ENCODE measurements at places on chromosomes 11 and 22. TPM values are rescaled to one million over a fixed set of nuclear protein-coding genes. Genes with fewer than 3 reads are reported as not detected.

PELI3 gene
- total RNA-seq = 7.8 TPM

SLC37A2 gene
- total RNA-seq = 0.29 TPM

LIPT2 gene
- total RNA-seq = 1.4 TPM

ZBTB44 gene
- 48.0 TPM for total RNA-seq

ZNF143 gene
- 31.3 TPM for total RNA-seq

MRGPRX4 gene
- total RNA-seq = not detected

C1QTNF4 gene
- total RNA-seq = 0.49 TPM

MGAT3 gene
- total RNA-seq = 3.9 TPM

VPREB3 gene
- total RNA-seq = not detected

B3GAT1 gene
- 1.9 TPM for total RNA-seq

MAP6 gene
- 8.4 TPM for total RNA-seq

SERPINH1 gene
- 17.0 TPM for total RNA-seq

LRRC56 gene
- 1.4 TPM for total RNA-seq

CD59 gene
- total RNA-seq = 200 TPM

GPHA2 gene
- not detected for total RNA-seq

TRIM51 gene
- not detected for total RNA-seq

FREY1 gene
- 2.7 TPM for total RNA-seq

LGALS1 gene
- 792 TPM for total RNA-seq

ISX gene
- total RNA-seq = not detected

KIF18A gene
- 20.8 TPM for total RNA-seq

VWCE gene
- 5.5 TPM for total RNA-seq

MMP12 gene
- not detected for total RNA-seq

KRTAP5-2 gene
- not detected for total RNA-seq

FAM76B gene
- total RNA-seq = 47.4 TPM

CSNK2A3 gene
- total RNA-seq = 1.1 TPM

RIMBP3C gene
- total RNA-seq = 0.68 TPM

OR51B2 gene
- total RNA-seq = not detected

APOC3 gene
- total RNA-seq = not detected

IL10RA gene
- 280 TPM for total RNA-seq

NLRX1 gene
- 26.0 TPM for total RNA-seq

OR8D4 gene
- total RNA-seq = not detected

VPS51 gene
- 145 TPM for total RNA-seq

ALKBH3 gene
- 33.0 TPM for total RNA-seq

TMEM151A gene
- not detected for total RNA-seq

CARD18 gene
- not detected for total RNA-seq

DTX4 gene
- total RNA-seq = 0.12 TPM

OR8A1 gene
- not detected for total RNA-seq

PIK3IP1 gene
- total RNA-seq = 55.9 TPM

Data from T-helper 1 cell treated with Interleukin-12 subunit alpha and Interleukin-12 subunit beta and Interleukin-4 antibody, amounts not matched to agents 30 ng/mL and 1 ng/mL, for 36 hours (primary cell).